ENCODE measurements at places on chromosomes 16 and 17.

- DNase-seq = no peak
Measured at GRCh38 chr17:71057448-71057847, 888.1 kb downstream of the KCNJ2 start.

DNA sequence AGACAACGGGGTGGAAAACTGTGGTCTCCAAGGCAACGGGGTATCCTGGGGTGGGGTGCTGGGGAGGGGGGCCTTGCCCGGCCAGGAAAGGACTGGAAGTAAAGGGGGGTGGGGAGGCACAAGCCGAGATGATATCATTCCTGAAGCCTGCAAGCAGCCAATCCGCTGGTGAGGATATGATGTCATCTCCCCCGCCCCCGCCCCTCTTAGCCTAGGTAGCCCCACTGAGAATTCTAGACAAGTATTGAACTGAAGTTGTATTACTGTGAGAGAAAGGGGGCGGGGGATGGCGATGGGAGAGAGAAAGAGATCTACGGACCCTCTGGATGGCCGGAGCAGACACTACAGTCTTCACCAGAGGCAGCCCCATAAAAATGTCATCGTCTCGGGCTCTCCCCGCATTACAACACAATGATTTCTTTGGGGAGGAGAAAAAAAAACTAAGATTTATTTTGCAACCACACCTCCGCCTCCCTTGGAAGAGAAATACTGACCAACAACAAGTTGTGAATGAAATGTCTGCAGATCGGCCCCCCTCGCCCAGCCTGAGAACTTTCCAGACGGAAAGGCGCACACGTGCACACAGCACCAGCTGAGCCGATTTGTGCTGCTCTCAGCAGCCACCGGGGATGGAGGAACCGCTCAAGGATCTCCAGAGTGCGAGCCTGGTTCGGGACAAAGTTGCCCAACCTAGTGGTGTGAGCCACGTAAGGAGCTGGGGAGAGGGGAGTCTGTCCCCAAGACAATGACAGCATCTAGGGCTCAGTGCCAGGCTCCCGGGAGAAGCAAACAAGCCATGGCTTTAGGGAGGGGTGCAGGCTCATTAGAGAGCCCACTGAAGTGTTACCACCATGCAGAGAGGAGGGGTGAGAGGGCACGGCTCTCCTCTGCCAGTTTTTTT is 222.1 kb downstream of the SOX9 start:
- peak; percentile 98 for DNase-seq

DNA sequence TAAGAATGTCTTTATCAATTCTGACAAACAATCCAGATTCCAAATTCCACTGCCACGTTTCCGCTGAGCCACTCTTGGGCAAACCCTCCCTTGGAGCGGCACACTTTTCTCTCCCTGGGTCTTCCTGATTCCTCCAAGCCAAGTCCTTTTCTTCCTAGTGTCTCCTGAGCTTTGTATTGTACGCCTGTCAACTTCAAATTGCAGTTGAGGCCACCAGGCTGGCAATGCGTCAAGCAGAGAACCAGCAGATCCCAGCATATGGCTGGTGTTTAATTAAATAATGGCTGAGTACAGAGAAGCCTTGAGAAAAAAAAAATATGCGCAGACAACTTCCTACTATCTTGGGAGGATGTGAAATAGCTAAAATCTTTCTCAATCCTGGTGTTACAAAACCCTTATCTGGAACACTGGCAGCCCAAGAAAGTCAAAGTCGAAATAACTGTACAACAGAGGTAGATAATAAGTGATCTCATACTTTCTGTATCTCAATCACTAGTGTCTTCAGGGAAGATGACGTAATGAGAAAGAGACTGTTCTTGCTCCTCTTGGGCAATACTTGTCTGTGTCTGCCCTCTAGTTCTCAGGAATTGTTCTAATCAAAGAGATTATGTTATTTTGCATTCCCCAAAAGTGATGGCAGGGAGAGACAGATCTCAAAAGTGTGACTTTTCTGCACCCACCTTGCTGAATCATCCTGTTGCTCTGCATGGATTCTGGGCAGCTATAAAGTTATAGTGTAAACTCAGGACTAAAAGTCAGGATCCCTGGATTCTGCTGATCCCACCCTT is 15.0 kb downstream of the SMIM36 start:
- DNase-seq = peak; percentile 41

DNA sequence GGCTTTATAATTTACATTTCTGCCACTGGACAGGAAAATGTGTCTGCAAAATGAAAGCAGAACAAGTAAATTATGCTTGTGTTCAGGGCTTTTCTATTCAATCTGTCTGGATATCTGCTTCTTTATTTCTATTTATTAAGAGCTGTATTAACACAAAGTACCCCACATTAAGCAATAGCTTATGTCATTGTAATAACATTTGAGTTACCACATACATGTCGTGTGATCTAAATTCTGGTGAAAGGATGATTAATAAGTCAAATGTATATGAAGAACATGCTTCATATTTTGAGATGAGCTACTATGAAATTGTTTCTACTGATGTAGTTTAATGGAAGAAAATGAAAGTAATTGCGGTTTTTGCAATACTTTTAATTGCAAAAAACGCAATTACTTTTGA is 238.2 kb downstream of the KCNJ2 start:
- no peak for DNase-seq

GRCh38 chr16:48531011-48531962 is 78.7 kb downstream of the N4BP1 start:
- DNase-seq = no peak

DNA sequence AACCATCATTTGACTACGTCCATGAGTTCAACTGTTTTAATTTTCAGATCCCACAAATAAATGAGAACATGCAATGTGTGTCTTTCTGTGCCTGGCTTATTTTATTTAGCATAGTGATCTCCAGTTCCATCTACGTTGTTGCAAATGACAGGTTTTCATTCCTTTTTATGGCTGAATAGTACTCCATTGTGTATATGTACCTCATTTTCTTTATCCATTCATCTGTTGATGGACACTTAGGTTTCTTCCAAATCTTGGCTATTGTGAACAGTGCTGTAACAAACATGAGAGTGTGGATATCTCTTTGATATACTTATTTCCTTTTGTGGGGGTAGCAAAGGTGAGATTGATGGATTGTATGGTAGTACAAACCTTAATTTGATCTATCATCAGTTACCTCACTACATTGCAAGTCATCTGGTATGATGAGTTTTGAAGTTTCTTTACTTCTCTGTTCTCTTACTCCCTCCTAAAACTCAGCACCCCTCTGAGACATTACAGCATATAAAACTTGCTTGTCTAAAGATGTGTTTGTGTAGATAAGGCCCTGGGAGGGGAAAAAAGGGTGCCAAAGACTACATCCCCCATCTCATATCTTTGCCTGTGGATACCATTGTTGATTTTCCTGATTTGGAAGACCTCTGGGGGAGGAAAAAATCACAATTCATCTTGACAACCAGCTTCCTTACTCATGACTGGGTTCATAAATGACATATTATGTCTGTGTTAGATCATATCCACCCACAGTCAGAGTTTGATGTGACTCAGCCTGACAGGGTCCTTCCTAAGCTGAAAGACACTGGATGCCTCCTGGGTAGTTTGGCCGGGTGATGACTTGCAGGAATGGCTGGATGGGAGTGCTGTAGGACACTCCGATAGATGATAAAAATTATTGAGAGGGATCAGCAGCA is 47.6 kb downstream of the ABCA9 start:
- no peak for DNase-seq

- DNase-seq = no peak
Measured at GRCh38 chr17:61117983-61118382, 281.7 kb upstream of the TBX2 start.

- DNase-seq = no peak
Measured at GRCh38 chr16:4576008-4576407, 19.9 kb downstream of the C16orf96 start.

DNA sequence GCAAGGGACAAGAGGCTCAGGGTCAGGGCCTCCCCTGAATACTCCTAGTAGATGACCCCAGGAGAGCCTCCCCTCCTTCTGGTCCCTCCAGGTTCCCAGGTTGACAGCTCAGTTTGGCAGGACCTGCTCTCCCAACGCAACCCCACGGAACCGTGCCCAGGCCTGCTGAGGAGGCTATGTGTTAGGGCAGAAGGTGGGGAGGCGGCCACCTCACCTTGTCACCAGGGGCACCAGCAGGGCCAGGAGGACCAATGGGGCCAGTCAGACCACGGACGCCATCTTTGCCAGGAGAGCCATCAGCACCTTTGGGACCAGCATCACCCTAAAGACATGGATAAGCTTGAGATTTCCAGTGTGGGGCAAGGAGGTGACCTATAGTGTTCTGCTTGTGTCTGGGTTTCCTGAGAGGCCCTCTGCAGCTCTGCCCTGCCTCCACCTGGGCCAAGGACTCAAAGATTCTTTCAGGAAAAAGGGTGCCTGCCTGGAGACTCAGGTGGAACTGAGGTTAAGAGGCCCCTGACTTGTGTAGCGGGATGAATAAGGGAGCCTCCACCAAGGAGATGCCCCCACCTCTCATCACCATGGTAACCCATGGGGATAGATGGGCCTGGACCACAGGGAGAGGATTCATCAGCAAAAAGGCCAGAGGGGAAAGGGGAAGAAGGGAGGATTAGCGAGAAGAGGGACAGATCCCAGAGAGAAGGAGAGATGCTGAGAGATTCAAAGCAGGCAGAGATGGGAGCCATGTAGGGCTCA is 10.7 kb downstream of the COL1A1 start:
- DNase-seq = no peak

DNA sequence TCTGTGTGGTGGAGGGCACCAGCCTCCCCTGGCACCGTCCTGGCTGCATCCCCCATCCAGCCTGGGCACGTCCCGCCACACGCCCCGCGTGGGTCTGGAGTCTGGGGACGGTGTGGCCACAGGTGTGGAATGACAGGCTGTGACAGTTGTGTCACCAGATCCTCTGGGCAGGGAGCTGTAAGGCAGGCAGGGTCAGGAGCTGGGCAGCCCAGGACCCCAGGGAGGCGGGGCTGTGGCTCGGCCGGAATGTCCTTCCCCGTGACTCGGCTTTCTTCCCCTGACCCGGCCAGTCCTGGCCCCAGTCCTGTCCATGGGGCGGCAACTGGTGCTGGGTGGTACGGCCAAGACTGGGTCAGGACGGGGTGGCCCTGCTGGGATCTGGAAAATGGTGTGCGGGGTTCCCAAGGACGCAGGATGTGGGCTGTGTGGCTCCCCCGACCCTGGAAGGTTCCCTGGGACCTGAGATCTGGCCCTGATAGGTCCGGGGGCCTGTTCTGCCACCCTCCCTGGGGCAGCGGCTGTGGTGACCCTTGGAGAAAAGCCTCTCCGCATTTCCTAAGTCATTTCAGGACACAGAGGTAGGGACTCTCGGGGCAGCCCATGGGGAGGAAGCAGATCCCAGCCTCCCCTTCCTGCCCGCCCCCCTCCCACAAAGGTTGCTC is 3.3 kb upstream of the SLC16A3 start:
- DNase-seq = no peak

GRCh38 chr17:1033503-1033902 is 36.6 kb downstream of the TIMM22 start:
- DNase-seq = no peak

- DNase-seq = no peak
Measured at GRCh38 chr17:57253362-57254065, 2.8 kb upstream of the MSI2 start.

DNA sequence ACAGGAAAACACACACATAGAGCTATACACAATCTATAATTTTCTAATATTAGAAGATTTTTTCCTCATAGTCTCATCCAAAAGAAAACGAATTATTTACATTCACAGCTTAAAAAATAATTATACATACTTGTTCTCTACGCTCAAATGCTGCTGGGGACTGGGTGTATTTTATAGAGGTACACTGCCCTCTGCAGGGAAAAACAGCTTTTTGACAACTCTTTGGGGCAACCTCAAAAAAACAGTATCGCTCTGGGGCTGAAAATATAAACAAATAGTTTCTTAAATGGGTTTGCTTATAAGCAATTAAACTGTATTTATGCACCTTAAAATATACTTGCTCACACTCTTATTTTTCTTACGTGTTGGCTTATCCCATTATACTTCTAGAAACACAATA is 261.8 kb upstream of the PSMD7 start:
- DNase-seq = peak; percentile 91

DNA sequence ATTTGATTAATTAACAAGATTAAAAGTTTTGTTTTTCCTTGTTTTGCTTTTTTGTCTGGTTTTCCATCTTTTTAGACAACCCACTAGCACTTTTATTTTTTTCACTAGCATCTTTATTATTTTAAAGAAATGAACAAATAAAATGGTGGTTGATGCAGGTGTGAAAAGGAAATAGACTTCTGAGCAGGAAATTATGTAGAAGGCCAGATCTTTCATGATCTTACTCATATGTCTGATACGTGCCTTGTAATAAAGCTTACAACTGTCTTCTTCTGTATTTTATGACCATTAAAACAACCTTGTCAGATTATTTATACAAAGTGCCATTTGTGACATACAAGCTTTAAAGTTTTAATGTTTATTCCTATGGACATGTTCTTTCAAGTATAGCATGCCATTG is 6.3 kb downstream of the SLFN12L start:
- DNase-seq = no peak

GRCh38 chr16:83653785-83654184 is 154.0 kb upstream of the HSBP1 start:
- DNase-seq = no peak

- DNase-seq = no peak
Measured at GRCh38 chr17:2232244-2232638, 71.3 kb downstream of the SMG6 start.

- no peak for DNase-seq
Measured at GRCh38 chr16:70770291-70770625, 30.7 kb downstream of the VAC14 start.

- DNase-seq = no peak
Measured at GRCh38 chr17:58641887-58642311, 49.9 kb downstream of the TEX14 start.

- no peak for DNase-seq
Measured at GRCh38 chr17:74877592-74878548, 5.1 kb upstream of the FDXR start.

GRCh38 chr17:59897090-59897489 is 4.2 kb downstream of the RPS6KB1 start:
- DNase-seq = no peak

DNA sequence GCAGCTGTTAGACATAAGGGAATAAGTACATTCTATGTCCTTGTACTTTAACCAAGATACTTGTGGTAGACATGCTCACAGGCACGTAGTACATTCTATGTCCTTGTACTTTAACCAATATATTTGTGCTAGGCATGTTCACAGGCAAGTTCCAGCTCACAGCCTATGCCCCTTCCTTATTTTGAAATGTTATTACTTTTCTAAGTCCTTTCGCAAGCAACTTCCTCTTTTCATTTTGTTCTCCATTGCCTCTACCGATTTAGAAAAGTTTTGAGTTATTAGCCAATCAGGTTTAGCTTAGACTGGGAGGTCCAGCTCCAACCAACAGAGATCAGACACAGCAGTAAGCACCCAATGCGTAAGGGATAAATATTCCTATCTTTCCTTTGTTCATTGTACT is 60.1 kb upstream of the NUDT7 start:
- DNase-seq = no peak

- no peak for DNase-seq
Measured at GRCh38 chr16:35565626-35566025, 2106.2 kb downstream of the TP53TG3F start.

DNA sequence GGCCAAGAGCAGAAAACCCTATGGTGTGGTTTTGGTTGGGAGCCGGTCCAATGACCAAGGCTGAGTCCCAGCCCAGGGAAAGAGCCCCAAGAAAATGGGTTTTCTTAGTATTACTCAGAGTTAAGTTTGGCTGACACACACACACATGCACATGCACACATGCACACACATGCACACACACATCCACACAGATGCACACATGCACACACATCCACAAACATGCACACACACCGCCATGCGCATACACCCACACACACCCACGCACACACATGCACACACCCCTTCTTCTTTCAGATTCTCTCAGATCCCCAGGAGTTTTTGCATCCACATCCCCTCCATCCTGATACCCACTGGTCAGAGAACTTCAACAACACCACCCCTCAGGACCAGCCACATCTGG is 9.1 kb downstream of the ABCC12 start:
- DNase-seq = no peak
